Vagina (tissue), 2 donors: ENCODE measurements at places on chromosomes 5 and 9. TPM values are rescaled to one million over a fixed set of nuclear protein-coding genes. Genes with fewer than 3 reads are reported as not detected.

- DNase-seq = no peak
Measured at GRCh38 chr5:11452852-11453251, 451.4 kb downstream of the CTNND2 start.

- no peak for DNase-seq
Measured at GRCh38 chr5:176334031-176334770, 27.4 kb downstream of the KIAA1191 start.

GRCh38 chr9:129317179-129318011 is 139.3 kb upstream of the IER5L start:
- no peak for DNase-seq

- no peak for DNase-seq
Measured at GRCh38 chr5:149002053-149002452, 60.8 kb downstream of the SH3TC2 start.

- no peak for DNase-seq
Measured at GRCh38 chr5:7419846-7420245, 23.9 kb downstream of the ADCY2 start.

DNA sequence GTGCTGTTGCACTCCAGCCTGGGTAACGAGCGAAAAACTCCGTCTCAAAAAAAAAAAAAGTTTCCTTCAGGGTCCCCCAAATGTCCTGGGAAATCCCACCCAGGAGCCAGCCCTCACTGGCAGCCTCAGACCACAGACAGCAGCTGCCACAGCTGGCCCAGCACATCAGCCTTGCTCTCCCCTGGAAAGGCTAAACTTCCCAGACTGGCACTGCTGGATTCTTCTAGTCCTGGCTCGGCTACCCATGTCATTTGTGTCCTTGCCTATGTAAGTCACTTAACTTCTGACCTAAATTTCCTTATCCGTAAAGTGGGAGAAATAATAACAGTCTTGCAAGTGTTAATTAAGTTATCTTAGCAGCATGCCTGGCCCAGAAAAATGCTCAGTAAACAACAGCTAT is 8.6 kb upstream of the PRRC2B start:
- no peak for DNase-seq

DNA sequence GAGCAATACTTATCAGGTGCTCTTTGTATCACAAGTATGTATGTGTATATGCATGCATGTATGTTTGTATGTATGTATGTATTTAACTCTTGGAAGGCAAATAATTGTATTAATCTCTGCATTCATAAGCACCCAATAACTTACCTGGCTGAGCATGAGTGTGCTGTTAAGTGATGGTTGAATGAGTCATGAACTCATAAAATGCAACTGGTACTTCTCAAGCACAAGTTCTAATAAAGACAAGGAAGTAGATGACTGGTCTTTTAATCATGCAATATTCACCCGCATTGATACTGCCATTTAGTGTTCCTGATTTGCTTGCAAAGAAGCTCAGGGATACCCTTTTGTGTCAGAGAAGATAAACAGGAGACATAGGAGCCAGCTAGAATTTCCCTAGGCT is 204.9 kb upstream of the TRPM3 start:
- no peak for DNase-seq

DNA sequence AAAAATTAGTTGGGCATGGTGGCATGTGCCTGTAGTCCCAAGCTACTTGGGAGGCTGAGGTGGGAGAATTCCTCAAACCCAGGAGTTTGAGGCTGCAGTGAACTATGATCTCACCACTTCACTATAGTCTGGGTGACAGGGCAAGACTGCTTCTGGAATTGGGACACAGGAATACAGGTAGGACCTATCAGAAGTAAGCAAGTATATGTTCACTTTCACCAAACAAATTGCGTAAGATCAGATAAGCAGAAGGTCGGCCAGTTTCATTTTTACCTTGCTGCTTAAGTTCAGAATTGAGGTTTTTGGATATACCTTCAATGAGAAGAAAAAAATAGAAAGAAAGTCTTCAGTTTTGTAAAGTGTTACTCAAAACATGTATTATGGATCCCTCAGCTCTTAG is 171.7 kb downstream of the MAT2B start:
- no peak for DNase-seq

GRCh38 chr5:180832638-180833068 is 28.4 kb downstream of the ZFP62 start:
- DNase-seq = no peak

DNA sequence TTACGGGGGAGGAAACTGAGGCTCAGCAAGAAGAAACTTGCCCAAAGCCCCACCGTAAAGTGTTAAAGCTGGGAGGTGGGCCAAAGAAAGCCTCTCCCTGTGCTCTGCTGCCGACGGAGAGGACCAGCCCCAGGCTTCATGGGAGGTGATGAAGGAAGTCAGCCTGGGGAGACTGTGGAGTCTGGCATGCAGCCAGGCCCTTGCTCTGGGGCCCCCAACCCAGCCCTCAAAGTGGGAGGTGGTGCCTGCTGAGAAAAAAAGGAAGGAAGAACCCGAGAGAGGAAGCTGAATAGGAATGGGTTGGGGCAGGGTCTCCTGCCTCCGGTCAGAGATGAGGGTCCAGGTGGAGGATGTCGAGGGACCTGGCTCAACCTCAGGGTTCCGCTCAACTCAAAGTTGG is 3.8 kb downstream of the RNF44 start:
- DNase-seq = no peak

- DNase-seq = no peak
Measured at GRCh38 chr5:77353251-77353650, 138.9 kb downstream of the WDR41 start.

- DNase-seq = no peak
Measured at GRCh38 chr5:40089269-40089668, 590.4 kb upstream of the PTGER4 start.

DNA sequence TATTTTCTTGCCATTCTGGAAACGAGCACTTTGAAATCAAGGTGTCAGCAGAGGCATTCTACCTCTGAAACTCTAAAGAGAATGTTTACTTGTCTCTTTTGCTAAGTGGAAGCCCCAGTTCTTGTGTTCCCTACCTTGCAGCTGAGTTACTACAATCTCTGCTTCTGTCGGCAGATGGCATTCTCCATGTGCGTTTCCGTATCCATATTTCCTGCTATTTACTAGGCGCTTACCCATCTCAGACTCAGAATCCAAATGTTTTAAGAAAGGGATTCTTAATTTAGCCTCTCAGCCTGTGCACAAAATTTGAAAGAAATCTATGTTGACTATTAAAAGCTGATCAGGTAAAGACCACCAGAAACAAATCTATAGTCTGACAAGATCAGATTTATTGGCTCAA is 221.3 kb upstream of the FTMT start:
- DNase-seq = no peak

DNA sequence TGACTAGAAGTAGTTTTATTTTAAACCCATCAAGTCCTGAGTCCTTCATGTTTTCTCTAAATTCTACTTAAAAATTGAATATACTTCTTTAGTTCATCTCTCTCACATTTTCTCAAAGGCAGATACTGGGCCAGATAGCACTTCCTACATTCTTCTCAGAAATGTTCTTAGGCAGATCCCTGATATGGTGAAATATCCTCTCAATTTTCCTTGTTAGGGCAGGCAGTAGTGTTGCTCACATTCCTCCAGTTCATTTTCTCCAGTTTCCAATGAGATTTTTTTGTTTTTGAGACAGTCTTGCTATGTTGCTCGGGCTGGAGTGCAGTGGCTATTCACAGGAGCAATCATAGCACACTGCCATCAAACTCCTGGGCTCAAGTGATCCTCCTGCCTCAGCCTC is 5.7 kb downstream of the GCNT1 start:
- no peak for DNase-seq

- no peak for DNase-seq
Measured at GRCh38 chr9:70510157-70510770, 95.8 kb upstream of the KLF9 start.

GRCh38 chr9:15944341-15944740 is 391.5 kb downstream of the CCDC171 start:
- DNase-seq = no peak

- no peak for DNase-seq
Measured at GRCh38 chr9:79026316-79026715, 545.4 kb upstream of the TLE4 start.

DNA sequence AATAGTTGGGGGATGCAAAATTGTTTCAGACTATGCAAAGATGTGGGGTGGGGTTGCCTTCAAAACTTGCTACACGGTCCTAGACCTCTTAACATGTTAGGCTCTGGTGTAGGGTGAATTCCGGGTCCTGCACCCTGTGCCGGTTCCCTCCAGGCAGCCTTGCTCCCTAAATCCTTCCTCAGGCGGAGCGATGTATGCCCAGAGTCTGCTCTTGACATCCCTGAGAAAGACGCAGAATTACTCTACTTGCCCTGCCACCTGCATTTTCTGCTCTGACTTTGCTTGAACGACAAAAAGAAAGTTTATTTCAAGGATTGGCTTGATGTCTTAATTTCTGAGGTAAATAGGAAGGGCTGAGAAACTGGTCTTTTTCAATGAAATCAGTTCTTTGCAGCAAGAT is 691 bp downstream of the THBS4 start:
- no peak for DNase-seq

DNA sequence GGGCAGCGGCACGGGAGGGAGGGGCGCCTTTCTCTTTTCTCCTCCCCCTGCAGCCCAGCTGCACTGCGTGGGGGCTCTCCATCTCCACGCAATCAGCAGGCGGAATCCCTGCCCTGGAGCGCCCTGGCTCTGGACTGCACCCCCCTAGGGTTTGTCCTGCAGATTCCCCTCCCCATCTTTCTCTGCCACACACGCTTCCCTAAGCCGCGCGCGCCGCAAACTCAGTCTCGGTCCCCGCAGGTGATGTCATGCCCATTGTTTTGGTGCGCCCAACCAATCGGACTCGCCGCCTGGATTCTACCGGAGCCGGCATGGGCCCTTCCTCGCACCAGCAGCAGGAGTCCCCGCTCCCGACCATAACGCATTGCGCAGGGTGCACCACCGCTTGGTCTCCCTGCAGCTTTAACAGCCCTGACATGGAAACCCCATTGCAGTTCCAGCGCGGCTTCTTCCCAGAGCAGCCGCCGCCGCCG is at the start of gene KCNN2:
Gene KCNN2 (plus strand): TSS at position 347 of the 473 bp plus-strand sequence. CDS start 70 bp downstream, at position 417.
- no peak for DNase-seq

GRCh38 chr5:123997064-123997461 is 485.1 kb downstream of the CSNK1G3 start:
- DNase-seq = no peak

DNA sequence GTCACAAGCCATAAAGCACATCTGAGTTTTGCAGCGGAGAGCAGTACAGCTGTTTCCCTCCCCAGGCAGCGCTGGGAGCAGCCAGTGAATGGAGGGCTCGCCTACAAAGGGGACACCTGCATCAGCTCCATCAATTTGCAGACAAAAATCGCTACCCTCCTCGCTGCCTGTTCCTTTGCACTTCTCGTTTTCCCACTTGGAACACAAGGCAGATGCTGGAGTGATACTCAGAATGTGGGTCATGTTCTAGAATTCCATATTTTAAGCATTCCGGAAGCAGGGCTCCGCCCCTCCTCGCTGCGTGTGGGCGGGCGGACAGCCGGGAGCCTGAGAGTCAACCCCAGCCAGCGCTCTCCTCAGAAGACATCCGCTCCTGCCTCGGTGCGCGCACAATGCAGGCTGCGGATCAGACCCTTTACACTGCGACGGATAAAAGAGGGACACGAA is 92.1 kb downstream of the LMNB1 start:
- DNase-seq = no peak

DNA sequence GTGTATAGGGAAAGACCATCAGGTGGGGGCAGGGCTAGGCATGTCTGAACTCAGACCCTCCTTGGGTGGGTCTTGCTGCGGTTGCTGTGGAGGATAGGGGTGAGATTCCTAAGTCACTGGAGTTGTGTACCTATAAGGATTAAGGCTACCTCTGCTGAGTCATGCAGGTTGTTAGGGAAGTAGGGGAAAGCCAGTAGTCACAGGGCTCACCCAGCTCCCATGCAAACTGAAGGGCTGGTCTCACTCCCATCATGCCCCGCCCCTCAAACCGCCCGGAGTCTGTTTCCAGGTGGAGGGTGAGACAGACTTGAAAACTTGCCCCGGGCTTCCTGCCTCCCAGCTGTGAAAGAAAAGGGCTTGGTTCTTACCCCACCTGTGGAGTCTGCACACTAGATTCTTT is 161.8 kb downstream of the CAVIN4 start:
- DNase-seq = no peak

GRCh38 chr5:78499485-78499884 is 139.1 kb downstream of the SCAMP1 start:
- DNase-seq = no peak

ADAMTS13 gene
- total RNA-seq = 2.0 TPM

SLC9A3 gene
- 3.9 TPM for total RNA-seq

MSMP gene
- total RNA-seq = not detected

SLC45A2 gene
- total RNA-seq = not detected

TMC1 gene
- total RNA-seq = not detected

SAXO1 gene
- total RNA-seq = not detected

KIF27 gene
- 6.1 TPM for total RNA-seq

BARX1 gene
- total RNA-seq = not detected

PRRT1B gene
- total RNA-seq = not detected

PCDHGB3 gene
- 5.4 TPM for total RNA-seq

AGXT2 gene
- total RNA-seq = not detected

DBH gene
- 12.0 TPM for total RNA-seq

CAMK4 gene
- 11.8 TPM for total RNA-seq

FBP1 gene
- 1.7 TPM for total RNA-seq

SEPTIN8 gene
- 52.8 TPM for total RNA-seq

HACD4 gene
- 3.2 TPM for total RNA-seq

SPINK4 gene
- total RNA-seq = not detected
